ENCODE measurements at places on chromosomes 5 and 9.

GRCh38 chr9:136808806-136809158 lies 1.0 kb downstream of the RABL6 start:
- DNase-seq = no peak

- DNase-seq = no peak
Observed at GRCh38 chr9:134314950-134315715, 11.1 kb upstream of the RXRA start.

GRCh38 chr5:79318935-79319614 lies 83.1 kb downstream of the JMY start:
- no peak for DNase-seq

GRCh38 chr9:22005021-22005701 lies 3.9 kb downstream of the CDKN2B start:
- DNase-seq = no peak

DNA sequence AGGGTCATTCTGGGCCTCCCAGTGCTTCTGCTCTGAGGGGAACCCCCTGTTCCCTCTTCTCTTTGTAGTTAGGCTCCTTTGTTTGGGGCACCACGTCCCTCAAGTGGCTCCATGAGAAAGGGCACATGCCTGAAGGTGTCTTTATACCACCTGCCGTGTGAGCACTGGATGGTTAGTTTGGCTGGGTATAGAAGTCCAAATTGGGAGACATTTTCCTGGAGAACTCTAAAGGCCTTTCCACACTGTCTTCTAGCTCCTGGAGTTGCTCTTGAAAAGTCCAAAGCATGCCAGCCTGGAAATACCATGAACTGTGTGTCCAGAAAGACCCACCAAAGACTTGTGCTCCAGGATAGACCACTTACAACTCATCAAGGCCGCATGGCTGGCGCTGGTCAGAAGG lies 11.1 kb upstream of the CCDC187 start:
- no peak for DNase-seq

- DNase-seq = no peak
Observed at GRCh38 chr5:173513521-173513991, 102.9 kb downstream of the BOD1 start.

- no peak for DNase-seq
Observed at GRCh38 chr9:101893661-101894646, 155.5 kb upstream of the GRIN3A start.

Measured in stimulated activated CD4-positive, alpha-beta T cell treated with anti-CD3 and anti-CD28 coated beads, Interleukin-12 subunit alpha, Interleukin-12 subunit beta, amount 100 ng/mL, for 48 hours (primary cell).